ENCODE measurements at places on chromosomes 5 and 9.

DNA sequence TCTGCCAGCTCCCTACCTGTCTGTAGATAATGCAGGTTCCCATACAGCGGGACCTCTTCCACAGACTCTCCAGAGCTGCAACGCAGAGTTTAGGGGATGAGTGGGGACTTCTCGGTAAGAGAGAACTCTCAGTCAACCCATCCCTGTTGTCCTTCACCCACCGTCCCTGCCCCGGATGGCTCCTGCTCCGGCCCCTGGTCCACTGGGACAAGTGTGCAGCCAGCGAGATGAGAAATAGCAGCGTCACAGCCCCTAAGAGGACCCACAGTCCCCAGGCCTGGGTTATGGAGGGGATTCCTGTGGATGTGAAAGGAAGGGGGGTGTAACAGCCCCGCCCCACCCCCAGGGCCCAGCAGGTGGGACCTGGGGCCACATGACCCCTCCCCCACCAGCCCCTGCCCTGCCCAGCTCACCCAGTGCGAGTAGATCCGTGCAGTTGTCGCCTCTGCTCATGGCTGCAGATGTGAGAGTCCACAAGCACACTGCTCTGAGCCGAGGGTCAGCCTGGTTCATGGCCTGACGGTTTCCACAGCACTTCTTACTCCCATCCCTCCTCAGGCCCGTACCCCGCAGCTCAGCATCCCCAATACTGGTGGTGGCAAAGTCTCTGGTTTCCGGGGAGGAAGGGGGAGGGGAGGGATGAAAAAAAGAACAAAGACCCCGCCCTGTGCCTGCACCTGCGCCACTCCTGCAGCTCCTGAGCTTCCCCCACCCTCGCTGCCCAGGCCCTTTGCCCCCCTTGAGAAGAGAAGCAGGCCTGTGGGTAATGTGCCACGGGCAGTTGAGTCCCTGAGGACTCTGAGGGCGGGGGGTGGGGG is at the start of gene SIT1:
Gene SIT1, minus strand, starts transcription at position 591 of the 818 bp plus-strand sequence. Its CDS starts 78 bp downstream, at position 513.
- no peak for DNase-seq

GRCh38 chr9:114662081-114662989 is 4.7 kb upstream of the TEX53 start:
- peak; percentile 71 for DNase-seq

DNA sequence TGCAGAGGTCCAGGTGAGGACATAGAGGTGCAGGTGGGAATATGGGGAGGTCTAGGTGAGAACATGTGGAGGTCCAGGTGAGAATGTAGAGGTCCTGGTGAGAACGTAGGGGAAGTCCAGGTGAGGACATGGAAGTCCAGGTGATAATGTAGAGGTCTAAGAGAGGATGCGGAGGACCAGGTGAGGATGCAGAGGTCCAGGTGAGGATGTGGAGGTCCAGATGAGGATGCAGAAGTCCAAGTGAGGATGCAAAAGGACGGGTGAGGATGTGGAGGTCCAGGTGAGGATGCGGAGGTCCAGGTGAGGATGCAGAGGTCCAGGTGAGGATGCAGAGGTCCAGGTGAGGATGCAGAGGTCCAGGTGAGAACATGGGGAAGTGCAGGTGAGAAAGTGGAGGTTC is 133.8 kb downstream of the MRPL36 start:
- DNase-seq = no peak

DNA sequence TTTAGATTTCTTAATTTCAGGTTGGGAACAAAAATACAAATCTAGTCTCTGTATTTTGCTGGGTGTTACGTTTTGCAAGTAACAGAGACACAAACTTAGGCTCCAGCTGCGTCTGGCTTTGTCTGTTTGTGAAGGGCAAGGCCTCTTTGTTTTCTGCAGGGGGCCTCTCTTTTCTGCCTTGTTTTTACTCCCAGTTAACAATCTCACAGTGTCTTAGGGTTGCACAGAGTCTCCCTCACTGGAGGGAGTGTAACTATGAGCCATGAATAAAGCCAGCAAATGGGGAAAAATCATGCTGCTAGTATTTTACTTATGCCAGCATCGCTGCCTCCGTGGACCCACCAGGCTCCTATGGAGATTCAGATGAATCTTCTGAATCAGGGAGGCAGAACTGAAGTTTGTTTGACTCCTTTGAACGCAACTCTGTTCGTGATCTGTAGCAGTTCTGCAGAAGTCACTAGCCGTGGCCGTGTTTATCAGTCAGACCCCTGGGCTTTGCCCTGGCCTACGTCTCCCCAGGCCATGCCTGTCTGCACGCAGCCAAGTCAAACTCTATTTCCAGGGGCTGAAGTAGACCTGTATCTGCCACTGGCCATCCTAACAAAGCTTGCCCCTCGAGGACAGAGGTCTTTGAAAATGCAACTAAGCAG is 77.2 kb downstream of the ATP10B start:
- no peak for DNase-seq

Measured in A673 (cell line).